NCI-H460 (cell line): ENCODE measurements at places on chromosomes 5 and 9. TPM values are rescaled to one million over a fixed set of nuclear protein-coding genes. Genes with fewer than 3 reads are reported as not detected.

BAAT gene
- 0.10 and 0.14 TPM in 2 replicates for total RNA-seq

ELAVL2 gene
- total RNA-seq = 0.92 and 1.2 TPM in 2 replicates

PTGS1 gene
- total RNA-seq = 1.5 and 1.9 TPM in 2 replicates

RALGDS gene
- 19.2 and 21.2 TPM in 2 replicates for total RNA-seq

FCHO2 gene
- 17.7 and 17.9 TPM in 2 replicates for total RNA-seq

PCDHGA8 gene
- 0.97 and 1.4 TPM in 2 replicates for total RNA-seq
